Activated naive CD4-positive, alpha-beta T cell treated with anti-CD3 and anti-CD28 coated beads, Interleukin-2, amount 50 U/mL, for 72 hours (primary cell): ENCODE measurements at places on chromosomes 1 and 21. TPM values are rescaled to one million over a fixed set of nuclear protein-coding genes. Genes with fewer than 3 reads are reported as not detected.

DNA sequence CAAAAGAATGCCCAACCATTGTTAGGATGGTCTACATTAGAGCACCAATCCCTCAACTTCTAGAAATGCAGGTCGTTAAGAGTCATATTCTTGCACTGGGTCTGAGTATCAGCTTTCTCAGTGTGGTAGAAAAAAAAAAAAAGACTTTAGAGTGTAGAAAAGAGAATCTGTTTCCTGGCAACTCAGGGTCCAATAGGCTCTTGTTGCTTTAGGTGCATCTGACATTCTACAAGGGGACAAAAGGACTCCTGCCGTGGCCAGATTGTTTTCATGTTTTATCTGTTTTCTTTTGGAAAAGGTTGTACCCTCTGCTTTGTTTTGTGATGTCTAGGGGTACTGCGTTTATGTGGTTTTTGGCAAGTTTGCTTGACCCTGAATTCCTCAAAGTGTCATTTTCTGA, 105.4 kb upstream of the KCNK2 start:
- no peak for DNase-seq

GRCh38 chr21:34987501-34988072, 61.5 kb downstream of the RUNX1 start:
- no peak for DNase-seq

DNA sequence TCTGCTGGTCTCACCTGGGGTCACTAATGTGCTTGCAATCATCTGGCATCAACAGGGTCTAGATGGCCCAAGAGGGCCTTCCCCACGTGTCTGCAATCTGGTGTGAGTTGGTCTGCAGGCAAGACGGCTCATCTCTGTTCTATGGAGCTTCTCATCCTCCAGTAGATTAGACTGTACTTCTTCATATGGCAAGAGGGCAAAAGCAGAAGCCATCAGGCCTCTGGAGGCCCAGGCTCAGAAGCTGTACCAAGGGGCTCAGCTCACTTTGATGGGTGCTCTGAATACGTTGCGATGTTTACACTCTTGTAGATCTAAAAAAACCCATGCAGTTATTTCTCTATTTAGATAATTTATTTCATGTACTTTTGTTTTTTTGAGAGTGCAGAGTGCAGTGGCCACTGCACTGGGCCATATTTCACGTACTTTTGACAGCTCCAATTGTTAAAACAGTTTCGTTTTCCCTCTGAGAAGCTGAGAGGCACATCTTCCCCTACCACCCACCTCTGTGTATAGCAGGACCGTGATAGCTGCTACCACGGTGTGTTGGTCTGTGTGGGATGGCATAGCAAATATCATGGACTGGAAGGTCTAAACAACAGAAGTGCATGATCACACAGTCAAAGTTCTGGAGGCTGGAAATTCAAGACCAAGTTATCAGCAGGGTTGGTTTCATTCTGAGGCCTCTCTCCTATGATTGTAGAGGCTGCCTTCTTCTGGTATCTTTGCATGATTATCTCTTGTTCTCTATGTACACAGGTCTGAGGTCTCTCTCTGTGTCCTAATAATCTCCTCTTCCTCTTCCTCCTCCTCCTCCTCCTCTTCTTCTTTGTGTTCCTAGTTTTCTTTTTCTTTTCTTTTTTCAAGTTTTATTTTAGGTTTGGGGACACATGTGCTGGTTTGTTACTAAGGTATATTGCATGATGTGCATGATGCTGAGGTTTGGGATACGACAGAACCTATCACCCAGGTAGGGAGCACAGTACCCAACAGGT, 17.0 kb downstream of the CITED4 start:
- no peak for DNase-seq

DNA sequence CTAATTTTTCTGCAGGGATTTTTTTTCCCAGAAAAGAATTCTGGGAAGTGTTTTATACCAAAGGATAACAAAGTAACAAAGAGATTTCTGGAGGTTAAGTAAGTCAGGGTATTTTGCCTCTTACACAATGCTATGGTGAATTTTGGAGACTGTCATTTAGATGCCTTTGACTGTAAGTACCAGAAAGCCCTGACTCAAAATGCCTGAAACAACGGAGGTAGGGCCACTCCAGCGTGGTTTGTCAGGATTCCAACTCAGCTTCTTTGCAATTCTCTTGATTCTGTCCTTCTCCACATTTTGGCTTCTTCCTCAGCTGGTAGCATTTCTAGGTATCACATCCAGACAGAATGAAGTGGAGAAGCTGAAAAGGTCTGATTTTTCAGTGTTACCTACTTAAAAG, 106.5 kb downstream of the UCHL5 start:
- DNase-seq: no peak

DNA sequence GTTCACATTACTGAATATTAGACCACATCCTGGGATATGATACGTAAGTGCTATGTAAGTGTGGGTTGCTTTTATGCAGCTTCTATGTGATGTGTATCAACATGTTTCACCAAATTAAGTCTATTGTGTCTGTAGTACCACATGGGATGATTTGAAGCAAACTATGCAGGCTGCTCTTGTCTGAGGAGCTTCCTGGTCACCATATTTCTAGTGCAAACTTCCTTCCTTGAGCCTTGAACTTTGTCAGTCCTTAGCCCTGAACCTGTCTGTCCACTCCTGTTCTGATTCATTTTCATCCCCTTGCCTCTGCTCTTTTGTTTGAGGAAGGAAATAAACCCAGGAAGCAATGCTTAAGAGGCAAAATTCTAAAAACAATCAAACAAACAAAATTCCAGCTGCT, 117.5 kb upstream of the VANGL1 start:
- no peak for DNase-seq

DNA sequence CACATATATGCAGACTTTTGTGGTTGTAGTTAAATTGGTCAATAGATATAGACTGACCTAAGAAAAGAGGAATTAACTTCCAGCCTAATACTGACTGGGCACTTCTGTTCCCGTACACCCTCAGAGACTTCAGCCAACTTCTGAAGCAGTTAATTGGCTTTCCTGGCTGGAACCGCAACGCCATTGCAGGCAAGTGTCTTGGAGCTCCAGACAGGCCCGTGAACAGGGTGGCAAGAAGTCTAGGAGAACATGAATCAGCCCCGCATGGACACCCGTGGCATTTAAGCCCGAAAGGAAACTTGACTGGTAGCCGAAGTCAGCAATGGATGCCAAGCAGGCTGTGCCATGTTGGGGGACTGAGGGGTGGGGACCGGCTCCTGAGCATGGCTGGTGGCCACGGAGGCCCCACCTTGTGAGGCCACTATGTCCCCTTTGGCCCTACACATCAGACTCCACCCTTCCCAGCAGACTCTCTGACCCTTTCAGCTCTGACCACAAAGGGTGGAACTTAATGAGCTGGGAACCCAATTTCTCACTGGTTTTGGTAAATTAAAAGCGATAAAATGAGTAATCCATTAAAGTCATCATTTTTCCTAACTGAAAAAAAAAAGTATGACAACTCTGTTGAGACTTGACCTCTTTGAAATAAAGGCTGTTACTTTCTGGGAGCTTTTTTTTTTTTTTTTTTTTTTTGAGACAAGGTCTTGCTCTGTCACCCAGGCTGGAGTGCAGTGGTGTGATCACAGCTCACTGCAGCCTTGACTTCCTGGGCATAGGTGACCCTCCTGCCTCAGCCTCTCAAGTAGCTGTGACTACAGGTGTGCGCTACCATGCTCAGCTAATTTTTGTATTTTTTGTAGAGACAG, 54.1 kb downstream of the RUNX1 start:
- DNase-seq: no peak

PIGV gene
- 21.0 TPM for total RNA-seq

GRCh38 chr1:233707153-233707879, 93.4 kb downstream of the KCNK1 start:
- DNase-seq: no peak

RORC gene
- 11.3 TPM for total RNA-seq

ZNF281 gene
- total RNA-seq: 19.2 TPM

FCRL5 gene
- total RNA-seq: not detected

- DNase-seq: no peak
Observed at GRCh38 chr1:69814926-69815325, 247.2 kb downstream of the LRRC7 start.

DNA sequence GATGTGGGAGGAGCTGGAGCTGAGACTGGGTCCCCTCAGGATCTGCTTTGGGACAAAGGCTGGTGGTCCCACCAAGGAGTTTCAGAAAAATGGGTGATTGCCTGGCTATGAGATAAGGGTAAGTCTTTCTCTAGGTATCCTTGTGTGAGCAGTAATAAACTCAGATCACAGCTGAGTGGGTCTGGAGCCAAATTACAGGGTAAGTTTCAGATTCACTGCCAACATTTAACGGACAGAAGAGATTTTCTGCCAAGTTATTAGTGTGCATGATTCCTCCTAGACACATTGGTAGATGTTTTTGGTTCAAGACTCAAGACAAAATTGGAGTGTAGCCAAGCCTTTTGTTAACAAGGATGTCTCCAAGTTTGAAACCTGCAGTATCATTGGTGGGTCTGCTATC, 7.5 kb downstream of the CD1B start:
- DNase-seq: no peak

- no peak for DNase-seq
Observed at GRCh38 chr1:19418503-19418971, 66.8 kb downstream of the CAPZB start.

DNA sequence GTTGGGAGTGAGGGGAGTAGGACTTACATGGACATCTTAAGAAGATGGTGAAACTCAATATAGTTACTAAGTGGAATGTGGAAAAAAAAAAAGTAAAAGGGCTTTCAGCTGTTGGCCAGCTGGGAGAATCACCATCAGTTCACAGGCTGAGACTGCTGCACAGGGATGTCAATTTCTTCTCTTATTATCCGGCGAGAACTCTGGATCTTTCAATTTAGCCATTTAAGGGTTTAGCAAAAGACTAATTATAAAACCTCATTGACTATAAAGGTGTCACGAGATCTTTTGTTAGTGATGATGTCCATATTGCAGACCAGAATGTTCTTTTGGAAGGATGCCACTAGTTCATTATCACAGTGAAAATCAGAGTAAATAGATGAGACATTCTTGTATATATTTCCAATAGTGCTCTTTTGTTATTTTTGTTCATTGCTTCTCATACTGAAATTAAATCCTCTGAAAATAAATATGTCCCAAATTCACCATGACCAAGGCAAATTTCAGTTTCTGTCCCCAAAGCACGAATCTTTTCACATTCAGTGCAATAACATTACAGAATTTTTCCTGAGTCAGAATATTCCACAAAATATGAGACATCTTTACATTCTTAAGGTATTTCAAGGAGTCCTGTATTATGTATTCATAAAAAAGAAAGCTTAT, 266.1 kb downstream of the DNM3 start:
- no peak for DNase-seq

- DNase-seq: no peak
Observed at GRCh38 chr1:169590932-169591331, 4.7 kb upstream of the F5 start.

DNA sequence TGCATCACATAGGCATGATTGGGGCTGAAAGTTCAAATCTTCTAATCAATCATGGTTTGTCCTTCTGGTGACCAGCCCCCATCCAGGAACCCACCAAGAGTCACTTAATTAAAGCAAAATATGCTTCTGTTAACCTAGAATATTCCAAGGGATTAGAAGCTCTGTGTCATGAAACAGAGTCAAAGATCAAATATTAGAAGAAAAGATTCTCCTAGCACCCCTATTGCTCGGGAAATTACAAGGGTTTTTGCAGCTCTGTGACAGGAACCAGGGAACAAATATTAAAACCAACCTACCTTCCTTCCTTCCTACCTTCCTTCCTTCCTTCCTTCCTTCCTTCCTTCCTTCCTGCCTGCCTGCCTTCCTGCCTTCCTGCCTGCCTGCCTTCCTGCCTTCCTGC, 31.8 kb upstream of the ACTN2 start:
- no peak for DNase-seq

- DNase-seq: no peak
Observed at GRCh38 chr1:9247894-9248293, 13.3 kb downstream of the H6PD start.

GRCh38 chr1:200740571-200741208, 2.0 kb downstream of the CAMSAP2 start:
- no peak for DNase-seq
